ENCODE measurements at places on chromosomes 6 and 20.

- no peak for DNase-seq
Measured at GRCh38 chr6:22622351-22622750, 53.0 kb downstream of the HDGFL1 start.

DNA sequence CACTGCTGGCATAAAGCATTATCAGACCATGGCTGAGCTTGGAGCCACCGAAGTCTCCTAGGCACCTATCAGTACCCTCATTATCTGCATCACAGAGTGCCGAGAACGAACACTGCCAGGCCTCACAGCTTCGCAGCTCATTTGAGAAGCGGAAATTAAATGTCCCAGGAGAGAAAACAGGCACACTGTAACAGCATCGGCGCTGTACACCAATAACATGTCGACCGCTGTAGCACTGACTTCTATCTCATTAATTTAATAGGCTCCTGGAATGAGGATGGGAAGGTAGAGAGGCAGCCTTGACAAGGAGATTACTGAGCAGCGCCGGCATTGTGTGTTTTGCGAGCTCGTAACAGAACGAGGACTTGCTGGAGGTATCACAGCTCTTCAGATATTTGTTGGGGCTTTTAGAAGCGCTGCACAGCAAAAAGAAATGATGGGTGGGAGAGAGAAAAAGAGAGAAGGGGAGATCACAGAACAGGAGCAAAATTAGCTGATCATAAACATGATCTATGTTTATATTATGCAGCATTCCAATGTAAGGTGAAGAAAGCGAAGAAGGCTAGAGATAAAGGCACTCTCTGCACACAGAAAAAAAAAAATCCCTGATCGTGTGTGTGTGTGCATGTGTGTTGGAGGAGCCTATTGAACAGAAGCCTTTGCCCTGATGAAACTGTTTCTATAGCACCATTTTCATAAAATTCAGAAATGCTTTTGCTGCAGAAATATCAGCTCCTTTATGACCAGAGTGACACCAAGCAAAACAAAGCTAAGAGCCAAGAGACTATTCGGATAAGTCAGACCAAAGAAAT lies 29.2 kb downstream of the ID4 start:
- DNase-seq: no peak

- peak; percentile 97 for DNase-seq
Measured at GRCh38 chr20:62603021-62603906, 39.0 kb upstream of the SLCO4A1 start.

DNA sequence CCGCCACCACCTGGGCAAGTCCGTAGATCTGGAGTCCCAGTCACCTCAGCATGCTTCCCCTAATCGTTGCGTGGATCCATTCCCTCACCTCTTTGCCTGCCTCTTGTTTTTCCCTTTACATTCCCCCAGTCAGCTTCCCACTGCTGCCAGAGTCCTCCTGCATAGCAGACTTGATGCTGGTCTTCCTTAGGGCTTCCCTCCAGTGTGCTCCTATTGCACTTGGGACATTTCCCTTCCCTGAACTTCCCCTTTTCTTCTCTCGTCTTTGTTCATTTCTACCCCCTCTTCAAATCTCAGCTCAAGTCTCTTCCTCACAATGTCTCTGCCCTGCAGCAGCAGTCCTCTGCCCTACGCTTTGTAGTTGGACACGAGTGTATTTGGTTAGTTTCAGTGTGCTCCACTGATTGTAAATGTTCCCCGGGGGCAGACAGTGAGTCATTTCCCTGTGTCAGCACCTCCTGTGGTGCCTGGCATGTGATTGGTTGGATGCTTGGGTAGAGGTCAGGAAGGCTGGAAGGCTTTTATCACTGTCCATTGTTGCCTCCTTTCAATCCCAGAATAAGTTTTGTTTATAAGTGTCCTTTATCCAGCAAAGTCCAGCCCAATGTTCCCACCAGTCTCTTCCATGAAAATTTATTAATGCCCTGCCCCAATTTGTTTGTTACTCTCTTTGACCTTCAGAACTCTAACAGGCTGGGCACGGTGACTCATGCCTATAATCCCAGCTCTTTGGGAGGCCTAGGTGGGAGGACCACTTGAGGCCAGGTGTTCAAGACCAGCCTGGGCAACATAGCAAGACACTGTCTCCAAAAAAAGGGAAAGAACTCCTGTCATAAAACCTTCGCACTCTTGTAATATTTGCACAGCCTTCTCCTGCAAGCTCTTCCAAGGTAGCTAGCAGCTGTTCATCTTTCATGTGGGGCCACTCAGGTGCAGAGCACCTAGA lies 38.3 kb downstream of the FAM120B start:
- no peak for DNase-seq

GRCh38 chr6:64838726-64839125 lies 868.3 kb downstream of the EYS start:
- DNase-seq: no peak

DNA sequence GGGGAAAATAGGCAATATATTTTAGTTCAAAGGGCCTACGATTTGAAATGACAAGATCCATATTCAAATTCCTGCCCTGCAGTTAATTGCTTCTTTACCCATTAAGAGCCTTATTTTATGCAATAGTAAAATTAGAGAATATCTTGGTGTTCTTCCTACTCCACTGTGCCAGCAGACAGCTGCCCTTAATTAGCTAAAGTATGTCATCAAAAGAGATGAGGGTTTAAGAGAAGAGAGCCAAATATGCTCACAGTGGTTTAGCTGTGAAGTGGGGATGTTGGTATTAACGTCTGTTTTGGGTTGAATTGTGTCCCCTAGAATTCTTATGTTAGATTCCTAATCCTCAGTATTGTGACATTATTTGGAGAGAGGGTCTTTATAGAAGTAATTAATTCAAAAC lies 148.1 kb downstream of the MOXD1 start:
- DNase-seq: no peak

DNA sequence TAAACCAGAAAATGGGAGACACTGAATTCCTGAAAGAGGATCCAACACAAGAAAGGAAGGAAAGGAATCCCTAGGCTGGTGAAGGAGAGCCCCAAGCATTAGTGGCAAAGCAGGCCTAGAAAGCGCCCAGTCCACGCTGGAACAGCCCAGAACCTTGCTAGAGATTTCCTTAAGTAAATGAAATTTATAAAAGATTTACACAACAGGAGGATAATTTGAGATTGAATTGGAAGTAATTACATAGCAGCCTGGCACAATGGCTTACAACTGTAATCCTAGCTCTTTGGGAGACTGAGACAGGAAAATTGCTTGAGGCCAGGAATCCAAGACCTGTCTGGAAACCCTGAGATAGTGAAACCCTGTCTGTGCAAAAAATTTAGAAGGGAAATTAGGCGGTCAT lies 26.8 kb upstream of the C20orf144 start:
- no peak for DNase-seq

- no peak for DNase-seq
Measured at GRCh38 chr6:12369781-12370262, 79.7 kb downstream of the EDN1 start.

DNA sequence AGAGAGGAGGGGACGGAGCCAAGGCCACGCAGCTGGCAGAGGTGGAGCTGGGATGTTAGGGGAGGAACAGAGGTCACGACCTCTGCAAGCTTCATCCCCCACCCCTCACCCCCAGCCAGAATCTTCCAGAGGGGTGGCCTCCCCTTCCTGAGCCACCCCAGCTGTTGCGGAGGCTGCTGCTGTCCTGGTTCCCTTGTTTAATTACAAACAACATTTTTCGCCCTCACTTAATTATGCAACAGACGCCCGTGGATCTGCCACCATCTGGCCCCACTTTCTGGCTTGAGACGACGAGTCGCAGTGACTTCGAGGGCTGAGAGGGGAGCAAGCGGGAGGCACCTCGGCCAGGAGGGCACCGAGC lies 153.7 kb upstream of the PTPN1 start:
- no peak for DNase-seq
